ENCODE measurements at places on chromosomes 4 and X.

GRCh38 chrX:78548012-78548411 lies 111.1 kb downstream of the RTL3 start:
- no peak for DNase-seq

DNA sequence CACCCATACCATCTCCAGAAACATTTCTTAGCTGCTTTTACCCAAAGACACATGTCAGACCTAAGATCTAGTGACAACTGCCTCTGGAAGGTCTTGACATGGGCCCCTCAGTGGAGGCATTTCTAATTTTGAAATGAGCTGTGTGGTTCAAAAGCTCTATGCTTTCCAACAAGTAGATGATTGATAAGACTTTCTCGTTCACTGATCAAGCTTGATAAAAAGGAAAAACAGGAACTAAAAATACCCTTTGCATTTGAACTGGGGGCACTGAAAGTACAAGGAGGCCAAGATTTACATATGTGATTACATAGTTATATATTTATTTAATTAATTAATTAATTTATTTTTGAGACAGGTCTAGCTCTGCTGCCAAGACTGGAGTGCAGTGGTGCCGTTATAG lies 61.3 kb upstream of the SCOC start:
- DNase-seq: no peak

DNA sequence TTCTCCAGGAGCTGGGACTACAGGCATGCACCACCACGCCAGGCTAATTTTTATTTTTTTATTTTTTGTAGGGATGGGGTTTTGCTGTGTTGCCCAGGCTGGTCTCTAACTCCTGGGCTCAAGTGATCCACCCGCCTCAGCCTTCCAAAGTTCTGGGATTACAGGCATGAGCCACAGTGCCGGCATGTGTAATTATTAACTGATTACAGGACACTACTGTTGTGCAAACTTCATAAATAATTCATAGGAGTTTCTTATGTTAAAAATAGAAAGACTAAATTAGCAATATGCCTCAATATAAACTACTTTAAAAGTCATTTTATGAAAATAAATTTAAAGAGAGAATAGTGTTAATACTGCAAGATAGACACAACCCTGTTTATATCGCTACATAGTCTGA lies 221.9 kb downstream of the SNCA start:
- no peak for DNase-seq

DNA sequence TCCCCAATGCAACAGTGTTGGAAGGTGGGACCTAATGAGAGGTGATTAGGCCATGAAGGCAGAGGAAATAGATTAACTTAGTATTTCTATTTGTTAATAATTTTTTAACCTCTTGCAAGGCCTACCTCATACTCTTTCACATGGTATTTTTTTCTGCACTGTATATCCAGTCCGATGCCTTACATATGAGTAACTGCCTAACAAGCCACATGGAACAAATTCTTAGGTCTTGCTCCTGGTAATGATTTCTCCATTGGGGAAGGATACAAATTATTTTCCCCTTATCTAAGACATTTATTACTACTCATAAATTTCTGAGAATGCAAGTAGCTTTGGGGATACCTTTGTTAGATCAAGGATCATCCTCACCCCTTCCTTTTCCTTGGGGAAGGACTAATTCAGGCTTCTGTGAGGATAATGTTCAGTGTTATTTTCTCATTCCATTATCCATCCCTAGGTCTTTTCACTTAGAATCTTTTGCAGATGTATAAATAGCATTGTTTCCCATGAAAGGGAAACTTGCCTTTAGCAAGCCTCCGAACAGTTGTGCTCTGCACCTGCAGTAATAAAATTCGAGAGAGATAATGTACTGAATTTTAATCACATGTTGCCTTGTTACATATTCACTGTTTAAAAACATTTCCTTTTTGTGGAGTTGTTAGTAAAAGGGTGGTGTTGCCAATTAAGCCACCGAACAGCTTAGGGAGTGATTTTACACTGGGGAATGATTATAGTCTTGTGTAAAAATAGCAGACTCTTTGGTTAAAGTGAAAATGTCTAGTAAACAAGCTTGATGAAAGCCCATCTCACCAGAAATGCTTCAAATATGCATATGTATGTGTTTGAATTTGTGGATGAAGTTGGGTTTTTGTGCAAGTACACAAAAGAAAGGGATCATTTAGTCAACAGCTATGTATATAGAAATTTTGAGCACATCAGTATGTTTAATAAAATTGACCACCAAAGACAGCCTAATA lies 89.9 kb downstream of the CFAP299 start:
- no peak for DNase-seq

GRCh38 chr4:47974566-47974965 lies 41.9 kb downstream of the CNGA1 start:
- no peak for DNase-seq
